ENCODE measurements at places on chromosomes 7 and 10.

DNA sequence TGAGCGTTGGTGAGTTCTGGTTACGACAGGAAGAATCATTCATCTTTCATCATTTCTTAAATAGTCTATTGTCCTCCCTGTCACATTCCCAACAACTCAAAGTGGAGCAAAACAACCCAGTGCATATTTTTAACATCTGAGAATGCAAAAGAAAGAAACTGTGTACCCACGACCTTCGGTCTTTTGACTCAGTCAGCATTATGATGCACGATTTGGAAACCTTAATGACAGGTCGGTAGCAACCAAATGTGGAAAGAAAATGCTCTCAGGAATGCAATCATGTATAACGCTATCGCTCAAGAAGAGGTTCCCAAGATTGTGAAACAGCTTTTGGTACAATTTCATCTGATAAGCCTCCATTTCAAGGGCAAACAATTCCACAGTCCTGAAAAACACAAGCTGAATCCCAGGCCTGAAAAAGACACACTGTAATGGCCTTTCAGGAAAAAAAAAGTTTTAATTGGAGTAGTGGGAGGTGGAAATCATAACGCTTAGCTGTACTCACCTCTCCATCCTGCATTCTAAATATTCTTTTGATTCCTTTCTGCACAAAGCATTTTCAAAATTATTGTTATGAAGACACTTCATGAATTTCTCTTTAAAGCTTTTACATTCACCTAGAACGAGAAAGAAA is 2.6 kb downstream of the COX19 start:
- DNase-seq = no peak

DNA sequence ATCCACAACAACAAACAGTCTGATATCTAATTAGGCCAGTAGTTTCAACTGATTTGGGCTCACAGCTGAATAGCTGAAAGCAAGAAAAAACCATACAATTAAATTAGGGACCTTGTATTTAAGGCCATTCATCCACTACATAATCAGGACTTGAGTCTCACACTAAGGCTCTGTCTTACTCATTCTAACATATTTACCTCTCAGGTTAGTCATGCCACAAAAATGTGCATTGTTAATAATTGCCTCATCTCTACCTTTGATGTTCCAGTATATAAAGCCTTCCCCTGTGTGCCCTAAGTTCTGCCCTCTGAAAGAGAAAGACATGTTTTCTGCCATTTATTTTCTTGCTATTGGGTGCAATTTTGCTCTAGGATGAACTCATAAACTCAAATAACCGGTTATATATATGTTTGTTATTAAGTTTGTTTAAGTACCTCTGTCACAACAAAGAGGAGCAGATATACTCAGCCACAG is 5.3 kb upstream of the C1GALT1 start:
- no peak for DNase-seq

DNA sequence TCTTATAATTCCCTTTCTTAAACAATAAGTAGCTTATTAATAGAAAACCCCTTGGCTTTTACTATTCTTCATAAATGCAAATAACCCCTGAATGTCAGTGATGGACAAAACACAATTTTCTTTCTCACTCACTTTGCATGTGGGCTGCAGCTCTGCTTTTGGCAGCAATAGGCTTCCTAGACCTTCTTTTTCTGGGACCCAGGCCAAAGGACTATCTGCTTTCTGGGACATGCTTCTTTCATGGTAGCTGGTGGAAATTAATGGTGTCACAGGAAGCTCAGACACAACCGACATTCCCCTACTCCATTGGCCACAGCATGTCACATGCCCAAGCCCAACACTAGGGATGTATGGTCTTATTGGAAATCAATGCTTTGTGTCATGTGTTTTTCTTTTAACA is 134.3 kb upstream of the MDFIC start:
- no peak for DNase-seq

DNA sequence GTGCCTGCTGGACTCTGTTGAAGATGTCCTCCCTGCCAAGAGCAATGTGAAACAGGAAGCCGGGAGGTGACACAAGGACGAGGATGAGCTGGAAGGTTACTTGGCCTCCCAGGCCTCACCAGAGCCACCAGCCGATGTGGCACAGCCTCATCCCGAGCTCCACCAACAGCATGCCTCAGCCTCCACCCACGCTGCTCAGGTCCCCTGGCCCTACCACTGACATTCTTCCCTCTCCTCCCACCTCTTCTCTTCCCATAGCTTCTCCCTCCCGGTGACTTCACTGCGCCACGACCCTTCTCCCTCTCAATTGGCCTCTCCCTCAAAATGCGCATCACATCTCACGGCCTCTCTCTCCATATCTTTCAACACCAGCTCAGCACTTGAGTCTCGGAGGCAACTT is 249.9 kb downstream of the SKAP2 start:
- no peak for DNase-seq

DNA sequence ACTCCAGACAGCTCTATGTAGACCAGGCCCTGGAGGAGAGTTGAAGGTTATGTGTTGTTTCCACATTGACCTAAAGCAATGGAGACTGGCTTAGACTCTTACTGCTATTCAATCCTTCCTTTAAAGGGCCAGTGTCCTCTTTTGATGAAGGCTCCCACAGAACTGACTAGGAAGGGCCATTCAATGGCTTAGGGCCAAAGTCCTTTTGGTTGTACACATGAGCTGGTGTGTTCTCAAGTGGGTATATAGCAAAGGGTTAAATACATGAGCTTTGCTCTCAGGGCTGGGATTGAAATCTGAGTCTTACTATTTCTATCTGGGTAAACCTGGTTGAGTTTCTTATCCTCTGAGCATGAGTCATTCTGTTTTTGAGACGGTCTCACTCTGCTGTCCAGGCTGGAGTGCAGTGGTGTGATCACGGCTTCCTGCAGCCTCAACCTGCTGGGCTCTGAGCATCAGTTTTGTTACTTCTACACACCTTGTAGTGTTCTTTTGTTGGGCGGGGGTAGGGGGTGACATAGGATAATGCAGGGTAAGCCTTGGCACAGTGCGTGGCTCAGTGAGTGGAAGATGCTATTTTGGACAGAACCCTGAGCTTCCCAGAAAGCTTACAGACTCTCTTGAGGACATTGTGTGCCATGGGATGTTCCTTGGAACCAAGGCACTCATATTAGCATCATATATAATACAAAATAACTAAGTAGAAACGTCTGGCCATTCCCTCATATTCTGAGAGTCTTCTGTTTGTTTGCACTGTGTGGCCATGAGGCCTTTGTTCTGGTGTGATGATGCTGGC is 90.1 kb downstream of the ABCC2 start:
- DNase-seq = peak; percentile 14

GRCh38 chr7:131265227-131265626 is 62.4 kb upstream of the MKLN1 start:
- no peak for DNase-seq

DNA sequence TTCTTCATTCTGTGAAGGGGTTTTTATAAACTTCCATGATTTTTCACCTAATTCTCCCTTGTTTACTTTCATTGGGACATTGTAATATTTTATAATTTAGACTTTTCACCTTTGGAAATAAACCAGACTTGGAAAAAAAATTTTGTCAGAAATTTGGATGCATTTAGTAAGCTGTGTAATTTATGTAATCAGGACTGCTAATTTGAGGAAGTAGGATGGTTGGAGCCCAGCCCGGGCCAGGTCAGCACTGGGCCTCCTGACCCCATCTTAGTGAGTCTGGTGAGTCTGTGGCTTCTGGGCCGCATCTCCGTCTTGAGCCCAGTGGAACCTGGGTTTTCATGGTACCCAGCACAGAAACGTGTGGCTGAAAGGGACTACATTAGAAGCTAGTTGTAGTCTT is 27.6 kb upstream of the ZNF32 start:
- DNase-seq = no peak

- DNase-seq = peak; percentile 55
Measured at GRCh38 chr10:60394446-60394845, 4.8 kb upstream of the ANK3 start.
